Peyer's patch (tissue), 4 donors: ENCODE measurements at places on chromosomes 12 and 14. TPM values are rescaled to one million over a fixed set of nuclear protein-coding genes. Genes with fewer than 3 reads are reported as not detected.
A peak's percentile ranks its signal among the peaks of the same experiment; 100 is the strongest.

GRCh38 chr14:76502638-76503037 is 126.7 kb downstream of the ESRRB start:
- no peak for DNase-seq

- no peak for DNase-seq
Observed at GRCh38 chr14:101374373-101375338, 186.6 kb upstream of the DIO3 start.

DNA sequence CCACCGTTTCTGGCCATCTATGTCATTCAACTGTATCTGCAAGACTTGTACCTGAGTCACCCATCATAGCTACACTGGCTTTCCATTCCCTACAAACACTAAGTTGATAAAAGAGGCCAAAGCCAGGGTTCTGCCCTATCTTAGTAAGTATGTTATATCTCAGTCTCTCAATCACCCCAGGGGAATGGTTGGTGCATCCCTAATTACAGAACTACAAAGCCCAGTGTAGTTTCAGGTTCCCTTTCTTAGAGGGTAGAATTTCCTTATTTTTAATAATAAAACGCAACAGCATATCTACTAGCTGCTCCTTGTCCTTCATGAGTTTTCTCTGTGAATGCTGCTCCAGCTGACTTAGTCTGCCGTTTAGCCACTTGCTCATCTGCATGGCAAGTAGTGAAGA is 57.6 kb downstream of the ST8SIA1 start:
- no peak for DNase-seq

GRCh38 chr14:78610994-78611393 is 440.8 kb downstream of the NRXN3 start:
- no peak for DNase-seq

DNA sequence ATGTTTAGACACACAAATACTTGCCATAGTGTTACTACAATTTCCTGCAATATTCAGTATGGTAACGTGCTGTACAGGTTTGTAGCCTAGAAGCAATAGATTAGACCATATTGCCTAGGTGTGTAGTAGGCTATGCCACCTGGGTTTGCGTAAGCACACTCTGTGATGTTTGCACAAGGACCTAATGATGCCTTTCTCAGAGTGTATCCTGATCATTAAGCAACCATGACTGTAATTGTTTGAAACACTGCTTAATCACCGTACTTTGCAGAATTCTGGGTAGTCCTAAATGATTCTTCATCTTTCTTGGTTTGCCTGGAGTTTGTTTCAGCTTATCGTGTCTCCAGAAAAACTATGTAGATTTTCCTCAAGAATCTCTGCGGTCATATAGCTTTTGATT is 11.2 kb upstream of the TCP11L2 start:
- DNase-seq = no peak

DNA sequence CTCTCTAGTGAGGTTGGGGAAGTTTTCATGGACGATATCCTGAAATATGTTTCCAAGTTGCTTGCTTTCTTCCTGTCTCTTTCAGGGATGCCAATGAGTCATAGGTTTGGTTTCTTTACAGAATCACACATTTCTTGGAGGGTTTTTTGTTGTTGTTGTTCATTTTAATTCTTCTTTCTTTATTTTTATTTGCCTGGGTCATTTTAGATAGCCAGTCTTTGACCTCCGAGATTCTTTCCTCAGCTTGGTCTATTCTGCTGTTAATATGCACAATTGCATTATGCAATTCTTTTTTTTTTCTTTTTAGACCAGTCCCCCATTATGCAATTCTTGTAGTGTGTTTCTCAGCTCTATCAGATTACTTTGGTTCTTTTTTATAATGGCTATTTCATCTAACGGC is 338.9 kb downstream of the AEBP2 start:
- no peak for DNase-seq

DNA sequence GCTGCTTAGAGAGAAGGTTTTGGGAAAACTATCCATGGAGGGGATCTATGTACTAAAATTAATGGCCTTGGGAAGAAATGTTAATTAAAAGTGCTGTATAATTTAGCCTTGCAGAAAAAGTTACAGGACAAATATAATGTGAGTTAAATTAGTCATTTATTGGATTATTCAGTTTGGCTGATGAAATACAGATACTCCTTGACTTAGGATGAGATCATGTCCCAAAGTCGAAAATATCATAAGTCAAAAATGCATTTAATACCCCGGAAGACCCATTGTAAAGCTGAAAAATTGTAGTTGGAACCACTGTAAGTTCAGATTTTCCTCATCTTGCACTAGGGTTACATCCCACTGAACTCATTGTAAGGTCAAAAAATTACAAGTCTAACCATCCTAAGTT is 9.7 kb downstream of the RTRAF start:
- no peak for DNase-seq

DNA sequence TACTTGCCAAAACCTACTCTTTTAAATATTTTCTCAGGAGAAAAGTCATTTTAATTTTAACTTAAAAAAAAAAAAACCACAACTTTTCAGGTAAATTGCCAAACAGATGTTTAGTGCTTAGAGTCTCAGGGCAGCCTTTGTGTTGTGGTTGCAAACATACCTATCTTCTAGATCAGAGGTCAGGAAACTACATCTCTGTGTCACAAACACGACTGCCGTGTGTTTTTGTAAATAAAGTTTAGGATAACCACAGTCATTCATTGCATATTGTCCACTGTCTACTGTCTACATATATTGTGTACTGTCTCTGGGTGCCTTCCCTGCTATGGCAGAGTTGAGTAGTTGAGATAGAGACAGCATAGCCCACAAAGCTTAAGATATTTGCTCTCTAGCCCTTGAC is 48.9 kb downstream of the DYRK2 start:
- DNase-seq = no peak

- DNase-seq = peak; percentile 80
Observed at GRCh38 chr12:16349131-16349460, 1.7 kb downstream of the MGST1 start.

DNA sequence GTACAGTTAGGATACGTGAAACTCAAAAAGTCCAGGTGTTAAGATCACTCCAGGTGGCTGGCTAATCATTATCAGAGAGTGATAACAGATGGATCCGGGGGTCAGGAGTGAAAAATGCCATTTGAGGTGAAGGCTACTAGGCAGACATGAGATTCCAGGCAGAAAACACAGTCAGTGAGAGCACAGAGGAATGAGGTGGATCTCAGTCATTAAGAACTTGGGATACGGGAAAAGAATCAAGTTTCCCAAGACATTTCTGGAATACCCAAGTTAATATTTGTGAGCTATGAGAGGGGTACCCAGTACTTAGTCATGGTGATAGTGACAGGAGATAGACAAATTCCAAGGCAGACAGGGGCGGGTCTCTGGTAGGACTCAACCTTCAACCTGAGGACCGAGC is 94.6 kb upstream of the ALG10B start:
- no peak for DNase-seq

GRCh38 chr12:21895651-21896050 is 45.6 kb downstream of the ABCC9 start:
- DNase-seq = no peak

DNA sequence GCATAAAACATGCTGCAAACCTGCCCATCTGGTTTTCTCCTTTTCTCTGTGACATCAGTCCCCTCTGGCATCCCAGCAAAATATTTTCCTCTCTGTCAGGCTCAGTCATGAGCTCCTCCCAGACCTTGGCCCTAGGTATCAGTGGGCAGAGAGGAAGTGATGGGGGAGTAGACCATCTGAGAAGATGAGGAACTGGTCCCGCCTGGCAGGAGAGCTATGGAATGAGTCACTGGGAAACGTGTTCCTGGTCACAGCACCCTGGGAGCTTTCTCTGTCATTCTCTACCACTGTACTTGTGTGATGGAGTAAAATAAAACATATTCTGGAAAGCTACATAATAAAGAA is 5.0 kb upstream of the SRSF9 start:
- DNase-seq = no peak

- no peak for DNase-seq
Observed at GRCh38 chr12:30847259-30847658, 79.3 kb upstream of the TSPAN11 start.

GRCh38 chr14:56559182-56559581 is 20.4 kb upstream of the TMEM260 start:
- DNase-seq = no peak

CIROP gene
- not detected for total RNA-seq

DEPDC4 gene
- total RNA-seq = 2.0 TPM

RTL1 gene
- total RNA-seq = not detected
